ENCODE measurements at places on chromosomes 7 and 10. TPM values are rescaled to one million over a fixed set of nuclear protein-coding genes. Genes with fewer than 3 reads are reported as not detected.

The FAM25A gene
- total RNA-seq = not detected

The MYO3A gene
- total RNA-seq = not detected

- peak; percentile 26 for DNase-seq
Observed at GRCh38 chr10:33483124-33483815, 148.8 kb upstream of the NRP1 start.

GRCh38 chr7:131000873-131001272 is 266.9 kb upstream of the KLF14 start:
- DNase-seq = no peak

DNA sequence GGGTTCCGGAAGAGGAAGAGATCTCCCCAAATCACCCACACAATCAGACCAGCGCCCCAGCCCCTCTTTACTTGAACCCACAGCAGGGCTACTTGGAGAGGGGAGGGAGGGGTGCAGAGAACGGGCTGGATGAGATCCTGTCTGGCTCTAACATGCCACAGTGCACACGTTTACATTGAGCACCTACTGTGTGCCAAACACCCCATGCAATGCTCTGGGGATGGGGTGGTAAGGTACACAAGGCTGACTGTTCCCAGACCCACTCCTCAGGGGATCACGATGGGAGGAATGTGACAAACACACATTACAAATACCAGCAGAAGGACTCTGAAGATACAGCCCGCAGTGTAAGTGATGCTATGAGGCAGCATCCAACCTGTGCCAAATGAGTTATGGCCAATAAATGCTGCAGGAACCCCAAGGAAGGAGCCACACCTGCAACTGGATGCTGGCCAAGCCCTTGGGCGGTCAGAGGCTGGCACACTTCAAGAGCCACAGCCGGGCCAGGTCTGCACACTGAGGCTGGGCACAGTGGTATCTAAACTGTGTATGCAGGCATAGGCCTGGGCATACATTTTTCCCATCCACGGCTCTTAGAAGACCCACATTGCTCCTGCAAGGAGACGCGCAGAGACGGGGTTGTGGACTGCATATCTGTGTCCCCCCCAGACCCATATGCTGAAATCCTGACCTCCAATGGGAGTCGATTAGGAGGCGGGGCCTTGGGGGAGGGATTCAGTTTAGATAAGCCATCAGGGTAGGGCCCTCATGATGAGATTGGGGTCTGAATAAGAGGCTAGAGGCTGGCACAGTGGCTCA is 6.4 kb downstream of the SPOCK2 start:
- no peak for DNase-seq

DNA sequence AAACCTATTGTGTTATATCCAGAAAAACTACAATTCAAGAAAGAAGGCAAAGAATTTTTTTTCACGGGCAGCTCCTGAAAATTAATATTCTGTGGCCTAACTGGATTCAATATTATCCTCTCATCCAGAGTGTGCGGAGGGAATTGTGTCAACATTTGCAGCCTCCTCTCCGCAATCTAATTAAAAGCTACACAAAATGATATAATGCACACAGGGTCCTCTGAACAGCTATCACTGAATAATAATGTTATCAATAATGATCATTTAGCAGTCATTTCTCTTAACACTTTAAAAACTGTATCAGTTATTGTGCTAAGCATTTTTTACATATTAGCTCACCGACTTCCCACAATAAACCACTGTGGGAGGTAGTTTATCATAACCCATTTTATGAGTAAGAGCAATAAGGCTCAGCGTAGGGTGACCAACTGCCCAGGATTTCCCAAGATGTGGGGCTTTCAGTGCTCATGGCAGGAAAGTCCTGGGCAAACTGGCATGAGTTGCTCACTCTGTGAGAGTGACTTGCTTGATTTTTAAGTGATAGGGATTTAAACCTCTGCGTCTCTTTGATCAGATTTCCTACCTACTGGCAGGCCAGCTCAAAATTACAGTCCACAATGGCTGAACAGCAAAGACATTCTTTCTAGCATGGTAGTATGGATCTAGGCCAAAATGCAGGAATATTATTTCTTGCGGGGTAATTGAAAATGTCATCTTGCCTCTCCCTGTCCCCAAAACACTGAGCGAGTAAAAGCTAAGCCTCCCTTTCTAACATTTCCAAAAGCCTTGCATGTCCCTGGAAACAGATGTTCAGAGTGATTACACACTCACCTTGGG is 65.7 kb downstream of the AOAH start:
- peak; percentile 57 for DNase-seq

- peak; percentile 49 for DNase-seq
Observed at GRCh38 chr7:139777133-139777891, 486 bp downstream of the HIPK2 start.

DNA sequence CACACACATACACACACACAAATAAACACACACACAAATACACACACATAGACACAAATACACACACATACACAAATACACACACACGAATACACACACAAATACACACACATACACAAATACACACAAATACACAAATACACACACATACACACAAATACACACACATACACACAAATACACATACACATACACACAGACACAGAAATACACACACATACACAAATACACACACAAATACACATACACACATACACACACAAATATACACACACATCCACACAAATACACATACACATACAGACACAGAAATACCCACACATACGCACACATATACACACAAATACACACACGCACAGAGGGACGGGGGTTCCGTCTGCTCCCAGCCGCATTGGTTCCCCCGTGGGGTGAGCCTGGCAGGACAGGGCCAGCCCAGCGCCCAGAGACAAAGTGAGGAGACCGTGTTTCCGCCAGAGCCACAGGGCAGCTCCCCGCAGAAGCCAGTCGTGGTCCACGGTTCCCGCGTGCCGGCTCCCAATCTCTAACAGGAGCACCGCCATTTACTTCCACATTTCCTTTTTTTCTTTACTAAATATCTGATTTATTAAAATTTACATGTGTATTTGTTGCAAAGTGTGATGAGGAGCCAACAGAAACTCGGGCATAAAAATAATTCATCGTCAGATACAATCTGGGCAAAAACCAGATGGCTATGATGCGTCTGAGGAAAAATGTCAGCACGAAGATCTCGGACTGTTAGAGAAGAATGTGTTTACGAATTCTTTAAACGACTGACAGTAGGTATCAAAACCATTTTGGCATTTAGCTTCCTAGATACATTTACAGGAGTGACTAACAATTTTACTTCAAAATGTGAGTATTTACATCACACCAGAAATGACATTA is 3.1 kb upstream of the KNDC1 start:
- no peak for DNase-seq

DNA sequence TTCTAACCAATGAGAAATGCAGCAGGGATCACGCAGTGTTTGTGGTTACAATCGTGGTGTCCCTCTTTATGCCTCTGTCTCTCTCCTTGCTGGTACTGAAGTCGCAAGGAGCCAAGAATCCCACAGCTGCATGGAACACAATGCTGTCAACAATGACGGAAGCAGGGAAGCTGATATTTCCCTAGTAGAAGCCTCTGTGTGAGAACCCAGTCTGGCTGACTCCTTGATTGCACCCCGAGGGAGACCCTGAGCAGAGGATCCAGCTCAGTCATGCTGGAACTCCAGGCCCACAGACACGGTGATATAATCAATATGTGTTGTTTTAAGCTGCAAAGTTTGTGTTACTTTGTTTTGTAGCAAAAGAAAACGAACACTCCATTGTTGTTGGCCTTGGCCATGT is 677.9 kb downstream of the PARD3 start:
- peak; percentile 27 for DNase-seq

- DNase-seq = no peak
Observed at GRCh38 chr10:103575416-103576075, 82.0 kb downstream of the NEURL1 start.

GRCh38 chr10:96656198-96656577 is 64.1 kb downstream of the PIK3AP1 start:
- DNase-seq = no peak

- DNase-seq = no peak
Observed at GRCh38 chr10:124170631-124171030, 77.2 kb upstream of the CHST15 start.

DNA sequence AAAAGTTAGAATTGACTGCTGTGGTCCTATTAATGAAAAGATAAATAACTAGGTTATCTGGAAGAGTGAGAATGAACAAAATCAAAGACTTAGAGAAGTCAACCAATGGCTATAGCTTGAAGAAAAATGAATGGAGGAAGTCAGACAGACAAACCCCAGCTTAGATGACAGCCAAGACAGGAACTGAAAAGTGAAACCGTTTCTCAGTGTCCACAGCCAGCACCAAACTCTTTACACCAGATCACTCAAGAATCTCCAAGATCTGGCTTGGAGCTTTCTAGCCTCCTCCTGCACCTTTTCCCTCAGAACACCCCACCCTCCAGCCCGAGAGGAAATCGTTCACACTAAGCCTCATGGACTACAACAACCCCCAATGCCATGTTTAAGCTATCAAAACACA is 167.0 kb downstream of the SFMBT2 start:
- DNase-seq = no peak
